ENCODE measurements at places on chromosomes 5 and 9.

GRCh38 chr5:3400659-3401058 lies 195.0 kb upstream of the IRX1 start:
- no peak for DNase-seq

DNA sequence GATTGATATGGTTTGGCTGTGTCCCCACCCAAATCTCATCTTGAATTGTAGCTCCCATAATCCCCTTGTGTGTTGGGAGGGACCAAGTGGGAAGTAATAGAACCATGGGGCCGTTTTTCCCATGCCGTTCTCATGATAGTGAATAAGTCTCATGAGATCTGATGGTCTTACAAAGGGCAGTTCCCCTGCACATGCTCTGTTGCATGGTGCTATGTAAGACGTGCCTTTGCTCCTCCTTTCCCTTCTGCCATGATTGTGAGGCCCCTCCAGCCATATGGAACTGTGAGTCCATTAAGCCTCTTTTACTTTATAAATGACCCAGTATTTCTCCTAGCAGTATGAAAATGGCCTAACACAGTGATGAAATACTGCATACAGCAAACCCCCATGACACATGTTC lies 84.8 kb upstream of the SELENOP start:
- no peak for DNase-seq

DNA sequence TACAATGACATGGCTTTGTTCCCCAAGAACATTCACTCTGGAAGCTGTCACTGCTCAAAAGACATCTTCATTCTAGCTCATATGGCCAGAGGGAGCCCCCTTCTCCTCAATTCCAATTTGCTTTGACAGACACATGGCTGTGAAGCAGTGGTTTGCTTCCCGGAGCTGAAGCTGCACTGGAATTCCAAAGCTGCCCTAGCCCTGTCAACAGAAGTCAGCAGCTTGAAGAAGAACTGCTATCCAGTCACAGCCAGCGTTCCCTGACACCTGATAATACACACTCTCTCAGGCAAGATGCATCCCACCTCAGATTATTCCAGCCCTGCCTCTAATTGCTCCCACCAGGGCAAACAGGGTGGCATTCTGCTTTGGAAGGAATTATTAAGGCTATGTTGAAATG lies 93.7 kb downstream of the SEMA5A start:
- no peak for DNase-seq

GRCh38 chr9:77021922-77022782 lies 2.7 kb downstream of the FOXB2 start:
- no peak for DNase-seq

- DNase-seq, result no peak
These were observed 928 bp downstream of the RPL7A start for GRCh38 chr9:133348718-133349573.

- no peak for DNase-seq
These were observed 700.2 kb upstream of the PTPRD start for GRCh38 chr9:11312966-11313365.

GRCh38 chr5:1820926-1821325 lies 19.7 kb downstream of the NDUFS6 start:
- DNase-seq, result no peak

DNA sequence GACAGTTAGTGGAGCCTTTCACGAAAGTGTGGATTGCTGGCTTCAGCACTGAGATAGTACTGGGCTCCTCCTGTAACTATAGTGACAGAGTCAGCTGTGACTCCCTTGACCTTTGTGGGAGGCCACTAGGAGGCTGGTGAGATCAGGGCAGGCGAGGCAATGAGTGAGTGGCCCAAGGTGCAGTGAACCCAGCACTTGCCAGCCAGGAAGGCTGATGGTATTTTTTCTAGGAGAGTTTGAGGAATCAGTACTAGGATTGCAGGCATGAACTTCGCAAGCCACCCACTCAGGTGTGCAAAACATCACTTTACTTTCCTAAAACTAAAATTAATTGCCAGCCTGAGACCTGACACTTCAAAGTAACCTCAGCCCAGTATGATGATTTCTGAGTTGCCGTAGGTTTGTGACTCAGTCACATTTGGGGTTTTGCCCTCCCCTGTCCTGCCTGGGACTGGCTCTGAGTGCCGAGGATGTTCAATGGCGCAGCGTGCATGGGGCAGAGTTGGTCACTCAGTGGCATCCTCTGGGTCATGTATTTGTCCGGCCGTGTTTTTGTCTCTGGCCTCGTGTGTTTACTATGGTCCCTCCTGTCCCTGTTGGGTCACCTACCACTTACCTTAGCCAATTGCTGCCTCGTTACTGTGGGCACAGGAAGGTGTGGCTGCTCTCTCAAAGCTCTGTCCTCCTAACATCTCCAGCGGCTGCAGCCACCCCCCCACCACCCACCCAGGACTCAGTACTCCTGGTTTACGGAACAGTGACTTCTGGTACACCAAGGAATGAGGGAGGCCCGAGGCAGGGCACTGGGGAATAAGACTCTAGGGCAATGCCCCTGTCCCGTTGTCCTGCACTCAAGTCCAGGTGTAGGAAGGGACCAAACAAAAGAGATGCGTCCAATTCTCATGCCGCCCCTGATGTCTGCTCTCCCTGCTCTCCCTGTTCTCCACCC lies 67.2 kb downstream of the IL31RA start:
- DNase-seq, result no peak

DNA sequence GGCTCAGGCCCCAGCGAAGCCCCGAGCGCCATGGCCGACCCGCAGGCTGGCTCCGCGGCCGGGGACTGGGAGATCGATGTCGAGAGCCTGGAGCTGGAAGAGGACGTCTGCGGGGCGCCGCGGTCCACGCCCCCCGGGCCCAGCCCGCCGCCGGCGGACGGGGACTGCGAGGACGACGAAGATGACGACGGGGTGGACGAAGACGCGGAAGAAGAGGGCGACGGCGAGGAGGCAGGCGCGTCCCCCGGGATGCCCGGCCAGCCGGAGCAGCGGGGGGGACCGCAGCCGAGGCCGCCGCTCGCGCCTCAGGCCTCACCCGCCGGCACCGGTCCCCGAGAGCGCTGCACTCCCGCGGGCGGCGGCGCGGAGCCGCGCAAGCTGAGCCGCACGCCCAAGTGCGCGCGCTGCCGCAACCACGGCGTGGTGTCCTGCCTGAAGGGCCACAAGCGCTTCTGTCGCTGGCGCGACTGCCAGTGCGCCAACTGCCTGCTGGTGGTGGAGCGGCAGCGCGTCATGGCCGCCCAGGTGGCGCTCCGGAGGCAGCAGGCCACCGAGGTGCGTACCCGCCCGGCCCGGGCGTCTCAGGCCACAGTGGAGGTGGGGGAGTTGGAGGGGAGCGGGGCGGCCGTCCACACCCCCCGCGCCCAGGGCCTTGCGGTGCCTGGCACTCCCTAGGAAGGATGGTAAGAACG lies 1.6 kb downstream of the DMRT2 start:
- DNase-seq, result no peak

DNA sequence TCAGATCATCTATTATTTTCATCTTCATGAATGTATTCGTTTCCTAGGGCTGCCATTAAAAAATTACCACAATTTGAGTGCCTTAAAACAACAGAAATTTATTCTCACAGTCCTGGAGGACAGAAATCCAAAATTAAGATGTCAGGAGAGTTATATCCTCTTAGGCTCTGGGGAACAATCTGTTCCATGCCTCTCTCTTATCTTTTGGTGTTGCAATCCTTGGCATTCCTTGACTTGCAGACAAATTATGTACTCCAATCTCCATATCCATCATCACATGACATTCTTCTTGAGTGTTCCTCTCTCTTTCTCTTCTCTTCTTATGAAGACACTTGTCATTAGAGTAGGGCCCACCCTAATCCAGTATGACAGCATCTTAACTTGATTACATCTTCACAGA lies 339.4 kb downstream of the EFNA5 start:
- DNase-seq, result no peak

GRCh38 chr9:2800394-2801179 lies 43.3 kb downstream of the PUM3 start:
- no peak for DNase-seq

- DNase-seq, result no peak
These were observed 52.5 kb downstream of the ANKDD1B start for GRCh38 chr5:75663579-75664284.
